ENCODE measurements at places on chromosomes 7 and 10.

GRCh38 chr7:31439165-31439564, 74.7 kb upstream of the ITPRID1 start:
- DNase-seq: no peak

- no peak for DNase-seq
These were observed 260.1 kb downstream of the SLC25A13 start for GRCh38 chr7:96061844-96062243.

DNA sequence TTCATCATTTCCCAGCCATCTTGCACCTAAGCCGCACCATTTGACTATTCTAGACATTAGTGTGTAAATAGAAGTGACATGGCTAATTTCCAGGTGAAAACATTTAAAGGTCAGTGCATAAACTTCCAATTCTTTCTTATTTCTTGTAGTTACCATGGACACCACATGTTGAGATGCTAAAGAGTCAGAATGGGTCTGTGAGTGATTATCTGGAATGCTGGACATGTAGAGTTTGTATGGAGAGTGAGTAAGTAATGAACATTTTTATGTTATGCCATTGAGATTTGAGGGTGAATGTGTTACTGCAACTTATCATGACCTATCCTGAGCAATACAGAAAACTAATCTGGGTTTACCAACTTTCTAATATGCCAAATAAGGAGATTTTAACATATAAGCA, 60.4 kb downstream of the MEOX2 start:
- DNase-seq: no peak

- no peak for DNase-seq
These were observed 21.8 kb downstream of the RPA3 start for GRCh38 chr7:7696458-7697119.

- no peak for DNase-seq
These were observed 10.7 kb downstream of the TSPAN14 start for GRCh38 chr10:80464557-80465450.

DNA sequence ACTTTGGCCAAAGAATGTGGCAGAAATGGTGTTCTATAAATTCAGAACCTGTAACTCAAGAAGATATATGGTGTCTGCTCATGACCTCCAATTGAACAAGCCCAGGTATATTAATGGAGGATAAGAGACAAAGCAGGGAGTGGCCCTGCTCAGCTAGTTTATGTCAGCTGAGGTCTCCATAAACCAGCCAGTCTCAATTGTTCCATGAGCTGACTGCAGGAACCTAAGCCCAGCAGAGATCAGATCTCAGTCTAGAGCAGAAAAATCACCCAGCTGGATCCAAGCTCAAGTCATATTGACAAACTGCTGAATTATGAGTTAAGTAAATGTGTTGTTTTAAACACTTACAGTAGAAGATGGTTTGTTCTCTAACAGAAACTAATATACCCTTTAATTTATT, 105.5 kb upstream of the SGCE start:
- no peak for DNase-seq

GRCh38 chr7:87210506-87210905, 9.0 kb downstream of the TMEM243 start:
- DNase-seq: no peak
